ENCODE measurements at places on chromosomes 6 and 20.

- DNase-seq = no peak
These were observed 16.0 kb downstream of the PCK1 start for GRCh38 chr20:57576617-57577550.

DNA sequence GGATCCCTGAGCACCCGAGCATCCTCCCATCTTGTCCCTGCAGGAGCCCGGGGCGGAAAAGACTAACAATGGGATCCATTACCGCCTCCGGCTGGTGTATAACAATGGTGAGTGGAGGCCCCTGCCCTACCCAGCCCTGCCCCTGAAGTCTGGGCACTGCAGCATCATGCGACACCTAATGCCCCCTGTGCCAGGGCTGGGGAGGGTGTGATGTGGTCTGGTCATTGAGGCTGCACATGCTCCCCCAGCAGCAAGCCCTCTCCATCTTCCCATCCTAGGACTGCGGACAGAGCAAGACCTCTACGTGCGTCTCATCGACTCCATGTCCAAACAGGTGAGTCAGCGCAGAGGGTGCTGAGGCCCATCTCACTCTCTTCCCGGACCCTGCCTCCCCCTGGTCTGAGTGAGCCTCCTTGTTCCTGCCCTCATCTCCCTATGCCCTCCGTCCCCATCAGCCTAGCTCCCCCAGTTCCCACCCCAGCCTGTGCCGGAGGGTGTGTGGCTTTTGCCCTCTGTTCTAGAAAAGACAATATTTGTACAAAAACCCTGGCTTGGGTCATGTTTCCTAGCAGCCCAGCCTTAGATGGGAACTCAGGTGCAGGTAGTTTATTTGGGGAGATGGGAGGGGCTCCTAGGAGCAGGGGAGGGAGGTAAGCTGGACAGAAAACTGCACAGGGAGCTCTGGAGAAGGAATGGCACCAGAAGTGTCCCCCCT, 13.5 kb downstream of the EBF4 start:
- DNase-seq = no peak

GRCh38 chr20:31677553-31678260, 40.0 kb downstream of the COX4I2 start:
- no peak for DNase-seq

- no peak for DNase-seq
These were observed 345.9 kb downstream of the TAF4 start for GRCh38 chr20:61719691-61720347.

DNA sequence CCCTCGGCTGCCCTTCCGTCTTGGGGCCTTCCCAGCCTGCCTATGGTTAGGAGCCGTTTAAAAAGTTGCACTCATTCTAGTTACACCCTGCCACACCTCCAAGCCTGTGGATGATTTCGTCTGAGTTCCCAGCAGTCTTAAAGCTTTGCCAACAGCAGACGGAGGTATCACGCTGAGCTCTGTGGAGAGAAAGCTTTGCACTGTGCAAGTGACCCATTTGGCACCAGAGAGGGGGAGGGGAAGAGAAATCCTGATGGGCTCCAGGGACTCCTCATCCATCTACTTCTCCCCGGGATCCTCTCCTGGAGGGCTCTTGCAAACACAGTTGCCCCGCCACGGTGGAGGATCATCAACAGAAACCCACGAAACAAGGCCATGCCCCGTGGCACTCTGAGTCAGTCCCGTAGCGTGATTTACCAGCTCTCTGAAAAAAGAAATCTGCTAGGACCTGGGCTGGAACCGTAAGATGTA, 98.8 kb upstream of the CITED2 start:
- no peak for DNase-seq

DNA sequence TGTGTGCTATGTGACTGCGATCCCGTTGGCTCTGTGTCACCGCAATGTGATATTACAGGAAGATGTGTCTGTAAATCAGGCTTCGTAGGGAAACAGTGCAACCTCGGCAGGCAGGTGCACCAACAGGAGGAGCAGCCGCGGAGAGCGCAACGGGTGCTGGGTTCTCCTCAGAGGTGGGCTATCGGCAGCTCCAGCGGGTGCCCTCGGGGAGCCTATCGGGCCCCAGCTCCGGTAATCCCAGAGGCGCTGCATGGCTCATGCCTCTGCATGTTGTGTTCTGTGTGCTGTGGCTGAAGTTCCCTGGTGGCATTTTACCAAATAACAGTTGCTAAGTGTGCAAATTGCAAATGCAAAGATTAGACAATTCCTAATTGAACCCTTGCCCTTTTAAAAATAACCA, 409.9 kb downstream of the LAMA2 start:
- DNase-seq = no peak

DNA sequence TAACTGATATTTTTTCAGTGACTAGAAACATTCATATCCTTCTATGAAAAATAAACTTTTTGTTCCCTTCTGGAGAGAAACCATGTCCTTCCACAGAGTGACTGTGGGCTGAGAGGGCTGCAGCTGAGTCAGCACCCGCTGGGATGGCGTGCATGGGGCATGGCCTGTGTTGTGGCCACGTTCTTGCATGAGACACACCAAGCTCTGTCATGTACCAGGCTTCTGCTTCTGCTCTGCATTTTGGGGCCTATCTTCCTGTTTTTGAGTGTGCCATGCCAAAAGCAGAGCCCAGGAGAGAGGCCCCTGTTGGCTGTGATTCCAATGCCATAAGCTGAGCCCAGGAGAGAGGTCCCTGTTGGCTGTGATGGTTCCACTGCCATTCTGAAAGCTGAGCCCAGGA, 10.8 kb downstream of the APMAP start:
- no peak for DNase-seq

DNA sequence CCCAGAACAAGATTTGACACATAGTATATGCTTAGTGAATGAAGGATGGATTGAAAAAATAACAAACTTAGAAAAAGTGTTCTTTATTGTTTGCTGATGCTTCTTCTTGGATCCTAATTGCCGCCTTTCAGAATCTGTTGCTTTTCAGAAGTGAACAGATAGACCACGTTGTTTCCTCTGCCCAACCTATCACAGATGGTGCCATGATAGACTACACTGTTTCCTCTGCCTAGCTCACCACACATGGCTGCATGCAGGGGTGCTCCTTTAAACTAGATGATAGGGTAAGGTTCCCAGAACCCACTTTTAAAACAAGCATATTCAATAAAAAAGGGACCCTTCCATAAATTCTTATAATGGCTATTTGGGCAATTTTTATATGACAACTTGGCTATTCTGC, 4.6 kb upstream of the RGS17 start:
- no peak for DNase-seq

GRCh38 chr20:62989201-62989601, 17.6 kb downstream of the BHLHE23 start:
- no peak for DNase-seq

DNA sequence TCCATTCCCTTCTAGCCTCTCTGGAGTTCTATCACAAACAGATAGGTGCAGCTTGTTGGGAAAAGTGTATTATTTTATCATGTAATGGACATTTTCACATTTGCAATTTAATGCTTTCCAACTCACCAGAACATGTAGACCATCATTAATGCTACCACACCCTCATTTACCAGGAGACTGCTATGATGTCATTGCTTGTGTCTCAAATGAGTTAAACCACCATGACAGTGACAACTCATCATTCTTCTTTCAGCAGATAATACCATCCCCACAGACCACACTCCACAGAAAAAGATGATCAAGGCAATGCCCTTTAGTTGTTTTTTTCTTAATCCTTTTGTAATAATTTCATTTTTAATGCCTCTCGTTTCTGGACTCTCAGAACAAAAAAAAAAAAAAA, 168.7 kb downstream of the AIG1 start:
- DNase-seq = no peak

DNA sequence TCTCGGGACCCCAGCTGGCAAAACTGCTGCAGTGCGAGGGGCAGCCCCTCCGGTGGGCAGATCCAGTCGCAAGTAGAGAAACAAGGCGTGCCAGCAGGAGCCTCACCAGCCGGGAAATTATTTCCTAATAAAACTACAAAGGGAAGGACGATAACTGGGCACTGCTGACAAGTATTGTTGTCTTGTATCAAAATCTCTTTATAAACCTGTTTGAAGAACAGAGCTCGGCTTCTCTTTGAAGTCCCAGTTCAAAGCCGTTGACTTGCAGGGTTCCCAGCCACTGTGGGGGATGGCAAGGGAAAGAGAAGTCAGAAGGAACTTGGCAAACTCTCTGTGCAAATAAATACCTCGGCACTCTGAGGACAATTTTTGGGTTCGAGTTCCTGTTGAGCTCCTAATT, 504.5 kb downstream of the CD83 start:
- DNase-seq = no peak

- DNase-seq = no peak
These were observed 9.6 kb upstream of the NRM start for GRCh38 chr6:30700340-30700739.

All from left forelimb (tissue), 1 donor.